Progenitor cell of endocrine pancreas (in vitro differentiated cells): ENCODE measurements at places on chromosomes 4 and X. TPM values are rescaled to one million over a fixed set of nuclear protein-coding genes. Genes with fewer than 3 reads are reported as not detected.
A peak's percentile ranks its signal among the peaks of the same experiment; 100 is the strongest.

The POU3F4 gene
- total RNA-seq: 0.53 and 0.67 TPM in 2 replicates

The UCP1 gene
- not detected in 2 replicates for total RNA-seq

The ODAM gene
- total RNA-seq: not detected in 2 replicates

The SAP30 gene
- 23.7 TPM in 2 replicates for total RNA-seq

The UBQLN2 gene
- 40.0 and 40.2 TPM in 2 replicates for total RNA-seq

The EOLA2 gene
- 34.4 and 36.4 TPM in 2 replicates for total RNA-seq

The MAP9 gene
- 33.2 and 34.2 TPM in 2 replicates for total RNA-seq

The TMSB15A gene
- 113 and 124 TPM in 2 replicates for total RNA-seq

The DCHS2 gene
- total RNA-seq: 0.43 and 0.64 TPM in 2 replicates

- peak overlapping the region; percentile 87 for H3K27ac ChIP-seq
- H3K4me3 ChIP-seq: no peak overlapping the region
- peaks cover 56% of the 10 kb centered on the region for H3K4me1 ChIP-seq
- H3K36me3 ChIP-seq: no peaks in the 10 kb centered on the region
Observed at GRCh38 chr4:156942991-156943390, 28.6 kb downstream of the PDGFC start.

- peaks cover 12% of the 10 kb centered on the region for H3K4me1 ChIP-seq
- H3K4me3 ChIP-seq: no peak overlapping the region
- no peak overlapping the region for H3K27ac ChIP-seq
- no peaks in the 10 kb centered on the region for H3K36me3 ChIP-seq
Observed at GRCh38 chr4:9943761-9944160, 77.5 kb downstream of the SLC2A9 start.

DNA sequence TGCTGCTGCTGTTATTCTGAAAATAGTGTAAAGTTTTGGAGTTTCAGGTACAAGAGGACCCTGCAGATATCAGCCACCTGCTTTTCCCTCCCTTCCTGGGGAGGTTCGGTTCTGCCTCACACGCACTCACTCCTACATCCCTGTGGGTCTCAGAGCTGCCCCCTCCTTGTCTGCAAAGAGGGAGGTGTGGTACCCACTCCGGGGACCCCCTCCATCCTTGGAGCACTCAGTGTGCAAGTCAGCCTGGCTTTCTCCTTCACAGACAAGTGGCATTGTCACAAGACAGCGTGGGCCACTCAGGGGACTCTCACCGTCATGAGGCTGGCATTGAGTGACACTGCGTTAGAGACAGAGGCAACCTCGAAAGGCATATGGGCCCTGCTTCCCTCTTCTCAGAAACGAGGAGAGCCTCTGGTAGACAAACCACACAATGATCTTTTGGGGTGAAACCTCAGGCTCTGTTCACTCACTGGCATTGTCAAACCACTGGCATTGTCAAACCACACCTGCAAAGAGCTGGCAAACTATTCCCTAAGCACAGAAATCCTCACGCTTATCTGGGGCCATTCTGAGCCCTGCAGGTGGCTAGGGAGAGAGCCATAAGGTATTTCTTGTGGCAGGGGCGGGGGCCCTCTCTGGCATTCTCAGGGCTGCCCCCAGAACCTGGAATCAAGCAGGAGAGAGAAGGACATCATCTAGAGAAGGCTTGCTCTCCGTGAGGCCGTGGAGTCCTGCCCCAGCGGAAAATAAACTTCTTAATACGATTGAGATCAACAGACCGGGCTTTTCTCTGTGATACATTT, 285.0 kb downstream of the SHOX start:
- no peaks in the 10 kb centered on the region for H3K36me3 ChIP-seq
- H3K27me3 ChIP-seq: peaks cover 5% of the 10 kb centered on the region
- peaks cover 1% of the 10 kb centered on the region for H3K4me1 ChIP-seq

- H3K4me1 ChIP-seq: peaks cover 41% of the 10 kb centered on the region
- H3K27me3 ChIP-seq: no peaks in the 10 kb centered on the region
- H3K27ac ChIP-seq: peak overlapping the region; percentile 89
- H3K4me3 ChIP-seq: no peak overlapping the region
- H3K36me3 ChIP-seq: peaks cover 2% of the 10 kb centered on the region
Observed at GRCh38 chrX:43702660-43703059, 46.6 kb downstream of the MAOA start.

DNA sequence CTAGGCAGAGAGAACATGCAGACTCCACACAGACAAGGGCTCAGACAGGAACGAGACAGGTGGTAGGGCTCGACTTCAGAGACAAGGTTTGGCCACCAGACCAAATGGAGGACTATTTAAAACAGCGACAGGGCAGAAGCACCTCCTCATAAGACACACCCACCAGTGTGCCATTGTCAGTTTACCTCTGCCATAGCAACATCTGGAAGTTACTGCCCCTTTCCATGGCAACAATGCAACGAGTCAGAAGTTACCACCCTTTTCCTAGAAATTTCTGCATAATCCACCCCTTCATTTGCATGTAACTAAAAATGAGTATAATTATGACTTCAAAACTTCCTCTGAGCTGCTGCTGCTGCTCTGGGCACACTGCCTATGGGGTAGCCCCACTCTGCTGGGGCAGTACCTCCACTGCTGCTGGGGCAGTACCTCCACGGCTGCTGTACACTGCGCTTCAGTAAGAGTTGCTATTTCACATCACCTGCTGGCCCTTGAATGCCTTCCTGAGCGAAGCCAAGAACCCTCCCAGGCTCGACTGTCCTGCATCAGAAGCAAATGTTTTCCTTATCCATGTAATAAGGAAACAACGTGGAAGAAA, 2222.3 kb upstream of the AGA start:
- H3K27me3 ChIP-seq: no peaks in the 10 kb centered on the region
- no peaks in the 10 kb centered on the region for H3K4me1 ChIP-seq
- H3K27ac ChIP-seq: no peak overlapping the region

DNA sequence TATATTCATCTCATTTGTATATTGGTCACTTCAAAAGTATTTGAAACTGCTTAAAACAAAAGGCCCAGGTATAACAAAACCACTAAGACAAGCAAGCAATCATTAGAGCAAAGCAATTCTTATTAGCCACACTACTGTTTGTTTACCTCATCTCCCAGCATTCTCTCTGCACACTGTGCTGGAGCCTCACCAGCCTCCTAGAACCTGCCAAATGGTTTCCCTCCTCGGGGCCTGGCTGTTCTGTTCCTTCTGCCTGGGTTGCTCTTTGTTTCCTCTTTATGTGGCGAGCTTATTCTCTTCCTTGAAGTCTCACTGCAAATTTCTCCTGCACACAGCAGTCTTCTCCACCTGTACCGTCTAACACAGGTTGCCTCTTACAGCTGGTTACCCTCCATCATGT, 67.5 kb upstream of the MND1 start:
- H3K36me3 ChIP-seq: peaks cover 13% of the 10 kb centered on the region
- H3K27ac ChIP-seq: peak overlapping the region; percentile 4
- no peak overlapping the region for H3K4me3 ChIP-seq
- DNase-seq: no peak
- peaks cover 12% of the 10 kb centered on the region for H3K4me1 ChIP-seq
- no peaks in the 10 kb centered on the region for H3K27me3 ChIP-seq

GRCh38 chr4:94701631-94702300, 56.0 kb upstream of the BMPR1B start:
- no peaks in the 10 kb centered on the region for H3K36me3 ChIP-seq
- H3K4me3 ChIP-seq: peak overlapping the region; percentile 37
- H3K27me3 ChIP-seq: no peaks in the 10 kb centered on the region

GRCh38 chrX:12896935-12897334, 9.5 kb upstream of the TLR8 start:
- H3K4me1 ChIP-seq: no peaks in the 10 kb centered on the region
- H3K27ac ChIP-seq: no peak overlapping the region
- no peaks in the 10 kb centered on the region for H3K36me3 ChIP-seq
- H3K4me3 ChIP-seq: no peak overlapping the region

- no peak for DNase-seq
- H3K27ac ChIP-seq: peak overlapping the region; percentile 30
- no peaks in the 10 kb centered on the region for H3K36me3 ChIP-seq
Observed at GRCh38 chr4:72410158-72410557, 158.9 kb downstream of the ADAMTS3 start.

DNA sequence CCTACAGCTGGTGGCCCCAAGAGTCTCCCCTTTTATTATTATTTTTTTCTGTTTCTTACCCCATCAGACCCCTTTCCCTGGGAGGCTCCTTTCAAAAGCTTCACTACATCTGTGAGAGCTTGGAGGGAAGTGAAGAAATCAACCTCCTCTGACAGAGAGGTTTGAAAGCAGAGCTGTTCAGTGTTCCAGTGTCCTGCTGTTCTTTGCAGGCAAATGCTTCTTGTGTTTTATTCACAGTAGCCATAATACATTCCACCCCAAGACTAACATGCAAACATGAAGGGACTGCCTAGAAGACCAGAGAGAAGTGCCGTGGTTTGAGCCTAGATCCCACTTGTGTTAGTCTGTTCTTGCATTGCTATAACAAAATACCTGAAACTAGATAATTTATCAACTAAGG, 192.1 kb downstream of the PTTG2 start:
- no peak overlapping the region for H3K4me3 ChIP-seq
- no peak overlapping the region for H3K27ac ChIP-seq
- H3K36me3 ChIP-seq: no peaks in the 10 kb centered on the region
- peaks cover 29% of the 10 kb centered on the region for H3K4me1 ChIP-seq
- DNase-seq: no peak

DNA sequence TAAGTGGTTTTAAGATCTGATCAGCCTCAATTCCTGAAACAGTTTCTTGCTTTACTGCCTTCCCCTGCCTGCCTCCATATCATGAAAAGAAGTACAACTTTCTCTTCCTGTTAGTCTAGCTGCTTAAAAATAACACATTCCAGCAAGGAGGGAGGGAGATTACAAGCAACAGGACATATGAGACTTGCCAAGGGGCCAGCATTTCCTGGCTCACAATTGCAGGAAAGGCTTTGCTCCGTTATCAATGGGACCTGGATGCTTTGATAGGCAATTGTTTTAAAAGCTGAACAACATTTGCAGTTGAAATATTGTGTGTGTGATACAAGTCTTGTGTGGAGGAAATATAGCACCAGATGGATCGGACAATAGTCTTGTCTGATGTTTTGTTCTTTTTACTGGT, 425.0 kb downstream of the FAT4 start:
- no peak overlapping the region for H3K4me3 ChIP-seq
- no peaks in the 10 kb centered on the region for H3K27me3 ChIP-seq
- peaks cover 11% of the 10 kb centered on the region for H3K4me1 ChIP-seq
- H3K27ac ChIP-seq: no peak overlapping the region
- H3K36me3 ChIP-seq: no peaks in the 10 kb centered on the region
- no peak for DNase-seq

- H3K4me3 ChIP-seq: no peak overlapping the region
- no peaks in the 10 kb centered on the region for H3K4me1 ChIP-seq
- H3K27me3 ChIP-seq: no peaks in the 10 kb centered on the region
- no peak overlapping the region for H3K27ac ChIP-seq
Observed at GRCh38 chr4:69793732-69794131, 33.3 kb upstream of the SULT1B1 start.

DNA sequence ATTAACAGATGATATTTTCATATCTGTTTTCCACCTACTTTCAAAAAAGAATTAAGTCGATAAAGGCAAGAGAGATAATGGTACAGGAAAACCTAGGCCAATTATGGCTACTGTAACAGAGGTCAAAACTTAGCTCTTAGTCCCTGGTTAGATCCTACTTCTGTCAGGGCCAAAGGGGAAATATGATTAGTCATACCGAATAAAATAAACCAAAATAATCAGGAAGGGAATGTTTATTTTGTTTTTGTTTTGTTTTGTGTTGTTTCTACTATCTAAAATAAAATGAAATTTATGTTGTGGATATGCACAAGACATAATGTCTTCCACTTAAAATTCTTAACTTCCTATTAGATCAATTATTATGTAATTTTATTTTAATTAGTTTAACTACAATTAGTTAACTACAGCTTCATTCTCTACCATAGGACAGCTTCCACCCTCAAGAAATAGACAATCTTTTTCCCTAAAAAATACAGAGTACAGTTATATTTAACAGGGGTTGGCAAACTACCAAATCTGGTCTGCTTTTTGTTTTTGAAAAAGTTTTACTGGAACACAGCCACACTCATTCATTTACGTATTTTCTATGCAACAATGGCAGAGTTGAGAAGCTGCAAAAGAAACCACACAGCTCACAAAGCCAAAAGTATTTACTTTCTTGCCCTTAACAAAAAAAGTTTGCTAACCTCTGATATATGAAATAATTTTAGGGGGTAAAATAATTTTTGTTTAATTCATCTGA, 25.4 kb downstream of the TMEM47 start:
- no peaks in the 10 kb centered on the region for H3K4me1 ChIP-seq
- no peaks in the 10 kb centered on the region for H3K27me3 ChIP-seq
- no peak for DNase-seq

DNA sequence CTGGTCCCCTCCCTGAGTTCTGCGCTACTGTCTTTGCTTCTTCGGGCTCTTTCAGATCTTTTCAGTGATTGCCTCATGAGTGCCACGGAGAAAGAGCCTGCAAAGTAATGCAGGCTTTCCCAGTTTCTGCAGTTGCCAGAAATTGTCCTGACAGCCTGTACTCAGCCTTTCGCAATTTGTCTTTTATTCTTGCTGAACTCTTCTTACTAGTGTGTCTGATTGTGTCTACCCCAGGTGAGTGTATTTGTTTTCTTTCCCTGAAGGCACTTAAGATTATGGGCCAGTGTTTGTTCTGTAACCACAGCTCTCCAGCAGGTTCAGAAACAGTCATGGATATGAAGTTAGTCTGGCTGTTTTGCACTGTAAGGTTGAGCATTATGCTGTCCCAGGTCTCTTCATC, 47.1 kb downstream of the FAM193A start:
- peak overlapping the region; percentile 0 for H3K4me3 ChIP-seq
- no peak for DNase-seq
- H3K27me3 ChIP-seq: no peaks in the 10 kb centered on the region
- H3K27ac ChIP-seq: peak overlapping the region; percentile 77
- H3K4me1 ChIP-seq: peaks cover 27% of the 10 kb centered on the region
- H3K36me3 ChIP-seq: peaks cover 15% of the 10 kb centered on the region

GRCh38 chrX:24425806-24426205, 39.3 kb upstream of the PDK3 start:
- DNase-seq: no peak
- peaks cover 2% of the 10 kb centered on the region for H3K4me1 ChIP-seq
- H3K4me3 ChIP-seq: no peak overlapping the region
- no peak overlapping the region for H3K27ac ChIP-seq

DNA sequence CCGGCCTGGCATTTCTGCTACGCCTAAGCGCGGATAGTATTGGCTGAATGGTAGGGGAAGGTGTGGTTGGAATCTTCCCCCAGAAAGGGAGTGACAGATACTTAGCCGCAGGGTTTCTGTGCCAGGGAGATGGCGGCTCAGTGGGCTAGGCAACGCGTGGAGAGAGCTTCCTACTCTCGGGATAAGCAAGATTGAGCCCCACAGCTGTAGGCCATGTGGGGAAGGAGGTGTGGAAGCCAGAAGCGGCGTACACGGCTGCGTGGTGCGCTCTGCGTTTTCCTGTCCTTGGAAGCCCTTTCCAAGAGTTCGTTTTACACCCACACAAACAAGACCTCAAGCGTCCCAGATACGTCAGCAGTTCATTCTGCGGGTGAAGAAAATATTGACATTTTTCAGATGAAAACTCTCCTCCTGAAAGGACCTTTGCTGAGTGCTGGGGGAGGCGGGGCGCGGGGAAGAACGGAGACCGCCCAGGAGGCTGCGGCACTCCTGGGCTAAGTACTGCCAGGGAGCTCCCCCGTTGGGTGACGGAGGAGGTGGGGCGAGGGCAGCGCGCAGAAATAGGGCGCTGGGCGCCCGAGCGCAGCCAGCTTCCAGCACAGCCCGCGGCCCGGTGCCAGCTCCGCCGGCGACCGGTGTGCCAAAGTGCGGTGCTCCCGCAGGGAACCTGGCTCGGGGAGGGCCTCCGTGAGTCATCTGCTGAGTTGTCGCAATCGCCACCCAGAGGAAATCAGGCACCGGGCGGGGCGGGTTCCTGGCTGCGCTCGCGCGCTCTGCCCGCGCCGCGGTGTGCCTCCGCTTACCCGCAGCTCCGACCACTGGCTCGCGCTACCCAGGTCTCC, at the start of gene GPAT3:
GPAT3 (plus strand) TSS at position 589 of the 842 bp plus-strand sequence. CDS start 515 bp downstream, outside the sequence.
- H3K27me3 ChIP-seq: peaks cover 77% of the 10 kb centered on the region
- no peaks in the 10 kb centered on the region for H3K36me3 ChIP-seq
- H3K27ac ChIP-seq: no peak within 1 kb of the TSS
- H3K4me1 ChIP-seq: peaks cover 6% of the 10 kb centered on the region
- peak within 1 kb of the TSS; percentile 75 for H3K4me3 ChIP-seq

- no peak overlapping the region for H3K27ac ChIP-seq
- H3K4me3 ChIP-seq: no peak overlapping the region
- peaks cover 1% of the 10 kb centered on the region for H3K4me1 ChIP-seq
Observed at GRCh38 chr4:58833126-58833525, 1722.9 kb upstream of the IGFBP7 start.
